ENCODE measurements at places on chromosomes 13 and 19.
A peak's percentile ranks its signal among the peaks of the same experiment; 100 is the strongest.

GRCh38 chr13:95698047-95698749 lies 21.3 kb downstream of the DNAJC3 start:
- peak; percentile 42 for DNase-seq

- DNase-seq = peak; percentile 49
Measured at GRCh38 chr13:36685927-36686326, 12.1 kb downstream of the SERTM1 start.

- peak; percentile 70 for DNase-seq
Measured at GRCh38 chr13:27053902-27054595, 117.6 kb downstream of the USP12 start.

- no peak for DNase-seq
Measured at GRCh38 chr19:32233091-32233490, 112.3 kb upstream of the ZNF507 start.
